ENCODE measurements at places on chromosomes 12 and 14.

- DNase-seq, result no peak
Measured at GRCh38 chr12:79296133-79296532, 394.6 kb downstream of the PAWR start.

DNA sequence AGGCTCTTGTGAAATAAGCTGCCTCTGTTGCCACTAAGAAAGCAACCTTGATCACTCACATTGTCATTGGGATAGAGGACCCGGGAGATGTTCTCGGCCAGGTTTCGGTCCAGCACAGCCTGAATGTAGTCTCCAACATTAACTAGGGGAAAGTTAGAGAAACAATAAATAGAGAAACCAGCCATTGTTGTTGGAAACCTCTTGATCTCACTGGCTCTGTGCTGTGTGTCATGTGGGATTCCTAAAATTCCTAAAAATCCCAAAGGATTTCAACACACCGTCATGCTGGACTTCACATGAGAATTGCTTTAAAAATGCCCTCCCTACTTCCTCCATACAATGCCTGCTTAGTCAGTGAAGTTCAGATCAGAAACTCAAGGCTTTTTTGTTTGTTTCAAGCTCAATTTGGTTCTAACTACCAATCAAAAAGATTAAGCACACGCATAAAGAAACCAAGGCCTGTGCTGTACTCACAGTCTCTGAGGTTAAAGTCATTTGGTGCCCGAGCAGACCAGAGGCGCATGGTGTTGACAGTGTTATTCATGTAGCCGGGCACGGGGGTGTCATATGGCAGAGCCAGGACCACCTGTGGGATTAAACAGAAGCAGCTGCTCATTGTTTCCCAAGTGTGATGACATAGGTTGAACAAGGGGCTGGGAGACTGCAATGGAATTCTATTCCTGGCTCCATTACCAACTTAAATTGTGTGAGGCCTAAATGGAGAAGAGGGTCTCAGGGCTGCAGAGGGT is 23.6 kb downstream of the PYGL start:
- DNase-seq, result no peak

DNA sequence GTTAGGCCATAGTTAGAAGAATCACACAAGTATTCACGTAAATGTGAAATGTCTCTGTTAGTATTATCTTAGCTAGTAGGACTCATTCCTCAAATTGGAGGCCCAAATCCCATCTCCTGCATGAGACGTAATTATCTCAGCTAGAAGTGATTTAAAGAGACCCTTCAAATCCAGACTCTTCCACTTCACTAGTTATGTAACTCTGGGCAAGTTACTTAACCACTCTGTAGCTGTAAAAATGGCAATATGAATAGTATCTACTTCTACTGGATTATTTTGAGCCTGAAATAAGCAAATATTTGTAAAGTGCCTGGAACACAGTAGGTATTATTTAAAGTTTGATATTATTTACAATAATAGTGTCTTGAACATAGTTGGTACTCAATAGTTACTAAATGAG is 28.4 kb upstream of the CDKL1 start:
- no peak for DNase-seq

GRCh38 chr12:64518396-64518795 is 66.5 kb downstream of the TBK1 start:
- DNase-seq, result no peak

DNA sequence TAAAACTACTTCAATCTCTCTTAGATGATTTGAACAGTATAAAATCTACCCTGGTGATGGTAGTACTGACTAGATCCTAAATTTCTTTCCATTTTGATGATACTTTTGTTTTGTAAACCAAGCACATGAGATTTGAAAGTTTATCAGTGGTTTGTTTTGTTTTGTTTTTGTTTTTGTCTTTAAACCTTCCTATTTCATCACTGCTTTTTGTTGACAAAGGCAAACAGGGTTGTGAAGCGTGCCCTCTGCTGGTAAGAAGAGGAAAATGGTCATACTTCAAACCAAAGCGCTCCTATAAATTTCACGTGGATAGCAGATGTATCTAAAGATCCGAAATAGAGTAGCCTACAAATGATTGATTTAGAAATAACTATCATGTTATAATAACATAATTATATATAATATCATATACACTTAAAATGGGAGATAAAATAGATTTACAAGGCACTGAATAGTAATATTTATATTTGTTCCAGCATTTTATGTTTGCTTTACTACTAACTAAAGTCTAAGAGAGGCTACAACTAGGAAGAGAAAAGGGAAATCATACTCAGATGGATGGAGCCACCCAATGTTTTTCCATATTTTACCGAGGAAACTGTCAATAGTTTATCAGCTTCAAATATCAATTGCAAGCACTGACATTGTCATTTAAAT is 254.0 kb upstream of the USP15 start:
- no peak for DNase-seq
